ENCODE measurements at places on chromosomes 6 and 20. TPM values are rescaled to one million over a fixed set of nuclear protein-coding genes. Genes with fewer than 3 reads are reported as not detected.

GRCh38 chr6:75147512-75147911 is 58.3 kb downstream of the COL12A1 start:
- DNase-seq, result no peak

DNA sequence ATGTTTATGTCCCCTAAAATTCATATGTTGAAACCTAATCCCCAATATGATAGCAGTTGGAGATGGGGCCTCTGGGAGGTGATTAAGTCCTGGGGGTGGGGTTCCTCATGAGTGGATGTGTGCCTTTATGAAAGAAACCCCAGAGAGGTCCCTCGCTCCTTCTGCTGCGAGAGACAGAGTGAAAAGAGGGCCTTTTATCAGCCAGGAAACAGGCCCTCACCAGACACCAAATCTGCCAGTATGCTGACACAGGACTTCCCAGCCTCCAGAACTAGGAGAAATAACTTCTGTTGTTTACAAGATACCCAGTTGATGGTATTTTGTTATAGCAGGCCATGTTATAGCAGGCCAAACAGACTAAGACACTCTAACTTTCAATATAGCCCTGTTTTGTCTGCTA is 100.9 kb upstream of the NFATC2 start:
- no peak for DNase-seq

GRCh38 chr20:46074006-46074405 is 15.8 kb downstream of the NCOA5 start:
- no peak for DNase-seq

GRCh38 chr6:95133578-95133977 is 443.8 kb upstream of the MANEA start:
- peak; percentile 2 for DNase-seq

- DNase-seq, result no peak
Observed at GRCh38 chr6:18920701-18921100, 533.6 kb downstream of the RNF144B start.

DNA sequence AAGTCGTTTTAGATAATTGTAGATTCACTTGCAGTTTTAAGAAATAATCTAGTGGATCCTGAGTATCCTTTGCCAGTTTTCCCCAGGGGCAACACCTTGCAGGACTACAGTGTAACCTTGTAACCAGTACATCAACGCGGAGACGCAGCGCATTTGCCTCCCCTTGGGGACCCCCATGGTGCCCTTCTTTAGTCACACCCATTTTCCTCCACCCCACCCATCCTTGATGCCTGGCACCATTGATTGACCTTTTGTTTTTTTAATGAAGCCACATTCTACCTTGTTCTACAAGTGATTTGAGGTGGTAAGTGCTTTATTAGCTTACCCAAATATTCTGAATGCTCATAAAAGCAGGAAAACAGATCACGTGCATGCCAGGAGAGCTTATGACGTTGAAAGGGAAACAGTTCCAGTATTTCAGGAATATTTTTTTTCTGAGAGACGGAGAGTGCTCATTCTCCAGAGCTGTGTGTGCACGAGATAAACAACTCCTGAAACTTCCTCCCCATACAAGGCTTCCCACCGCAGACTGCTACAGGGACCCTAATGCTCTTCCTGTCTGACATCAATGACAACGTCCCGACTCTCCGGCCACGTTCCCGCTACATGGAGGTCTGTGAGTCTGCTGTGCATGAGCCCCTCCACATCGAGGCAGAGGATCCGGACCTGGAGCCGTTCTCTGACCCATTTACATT is 35.7 kb downstream of the CDH26 start:
- DNase-seq, result no peak

- DNase-seq, result no peak
Observed at GRCh38 chr6:84853901-84854300, 89.5 kb upstream of the TBX18 start.

- DNase-seq, result no peak
Observed at GRCh38 chr20:44477151-44477550, 1.5 kb downstream of the TTPAL start.

GRCh38 chr20:4134861-4135379 is 119.6 kb upstream of the RNF24 start:
- no peak for DNase-seq

- no peak for DNase-seq
Observed at GRCh38 chr6:36977470-36977941, 8.5 kb downstream of the MTCH1 start.

DNA sequence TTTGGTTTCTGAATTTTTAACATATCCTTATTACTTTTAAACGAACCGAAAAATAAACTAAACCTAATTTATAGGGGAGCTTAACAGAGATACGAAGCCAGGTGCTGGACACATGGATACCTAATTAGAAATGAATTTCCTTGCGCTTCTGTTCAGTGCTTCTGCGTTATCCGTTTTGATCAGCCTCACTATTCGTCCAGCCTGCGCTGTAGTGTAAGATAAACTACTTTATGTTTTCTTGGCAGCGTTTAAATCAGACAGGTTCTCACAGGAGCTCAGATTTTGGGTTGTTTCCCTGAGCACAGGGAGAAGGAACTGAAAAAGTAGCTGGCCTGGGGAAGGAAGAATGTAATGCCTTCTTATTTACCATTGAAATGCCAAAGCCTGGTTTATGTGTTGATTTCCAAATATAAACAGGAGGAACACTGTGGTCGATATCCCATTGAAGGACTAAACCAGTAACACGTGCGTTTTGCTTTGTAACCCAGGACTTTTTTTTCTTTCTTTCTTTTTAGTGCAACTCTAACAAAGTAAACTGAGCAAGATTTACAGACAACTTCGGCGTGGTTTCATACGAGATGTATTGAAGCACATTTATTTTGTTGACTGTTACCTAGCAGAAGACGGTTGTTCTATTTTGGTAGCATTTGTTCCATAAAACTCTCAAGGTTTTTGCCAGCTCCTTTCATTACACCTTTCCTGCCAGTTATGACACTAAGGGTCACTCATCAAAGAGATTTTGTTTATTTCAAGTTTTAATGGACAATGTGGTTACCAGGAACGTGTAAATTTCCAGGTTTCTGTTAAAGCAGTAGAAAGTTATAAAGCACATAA is 214.8 kb upstream of the HEY2 start:
- no peak for DNase-seq

DNA sequence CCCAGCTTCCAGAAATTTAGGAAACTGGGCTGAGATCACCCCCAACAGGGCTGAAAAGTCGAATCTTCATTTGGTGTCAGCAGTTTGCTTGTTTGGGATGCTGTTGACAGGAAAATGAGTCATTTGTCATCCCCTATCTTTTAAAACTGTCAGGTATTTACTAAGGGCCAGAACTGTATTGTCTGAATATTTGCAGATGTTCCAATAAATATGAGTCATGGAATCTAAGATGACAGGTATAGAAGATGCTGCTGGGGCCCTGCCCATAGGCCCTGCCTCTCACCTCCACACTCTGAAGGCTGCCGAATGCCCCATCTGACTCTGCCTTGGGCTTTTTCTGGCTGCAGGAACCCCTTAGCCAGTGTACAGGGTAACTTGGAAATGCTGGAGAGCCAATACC is 3.9 kb downstream of the ETV7 start:
- no peak for DNase-seq

DNA sequence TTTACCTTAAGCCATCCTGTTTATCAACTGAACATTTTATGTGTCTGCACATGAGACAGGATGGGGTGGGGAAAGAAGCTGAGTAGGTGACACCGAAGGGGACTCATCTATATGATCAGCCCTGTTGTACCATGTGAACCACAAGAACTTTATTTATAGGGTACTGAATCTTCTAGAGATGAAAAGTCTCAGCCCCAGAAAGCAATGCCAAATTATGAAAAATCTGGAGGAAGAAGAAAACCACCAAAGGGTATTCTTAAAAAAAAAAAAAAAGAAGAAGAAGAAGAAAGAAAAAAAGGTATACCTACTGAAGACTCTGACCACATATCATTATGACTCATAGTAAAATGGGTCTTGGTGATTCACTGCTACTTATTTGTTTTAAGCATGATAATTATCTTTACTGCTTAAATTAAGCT is 39.8 kb upstream of the HBS1L start:
- no peak for DNase-seq

GRCh38 chr6:136676075-136676474 is 116.2 kb downstream of the MAP3K5 start:
- peak; percentile 41 for DNase-seq

Gene PAK5
- total RNA-seq, result not detected

Gene SNPH
- total RNA-seq, result 7.2 TPM

Gene MICA
- total RNA-seq, result 46.8 TPM

Gene TNNC2
- total RNA-seq, result not detected

Gene TMEM63B
- total RNA-seq, result 35.2 TPM

Gene GJA10
- total RNA-seq, result not detected

Gene GID8
- 23.2 TPM for total RNA-seq

Gene TRIM10
- total RNA-seq, result not detected

Gene APMAP
- total RNA-seq, result 108 TPM

Gene BYSL
- total RNA-seq, result 8.7 TPM

Gene SLC23A2
- total RNA-seq, result 9.3 TPM

Gene CLDN20
- total RNA-seq, result not detected

Gene SNX3
- total RNA-seq, result 102 TPM

All from epithelial cell of proximal tubule (primary cell).